ENCODE measurements at places on chromosomes 7 and 10.

DNA sequence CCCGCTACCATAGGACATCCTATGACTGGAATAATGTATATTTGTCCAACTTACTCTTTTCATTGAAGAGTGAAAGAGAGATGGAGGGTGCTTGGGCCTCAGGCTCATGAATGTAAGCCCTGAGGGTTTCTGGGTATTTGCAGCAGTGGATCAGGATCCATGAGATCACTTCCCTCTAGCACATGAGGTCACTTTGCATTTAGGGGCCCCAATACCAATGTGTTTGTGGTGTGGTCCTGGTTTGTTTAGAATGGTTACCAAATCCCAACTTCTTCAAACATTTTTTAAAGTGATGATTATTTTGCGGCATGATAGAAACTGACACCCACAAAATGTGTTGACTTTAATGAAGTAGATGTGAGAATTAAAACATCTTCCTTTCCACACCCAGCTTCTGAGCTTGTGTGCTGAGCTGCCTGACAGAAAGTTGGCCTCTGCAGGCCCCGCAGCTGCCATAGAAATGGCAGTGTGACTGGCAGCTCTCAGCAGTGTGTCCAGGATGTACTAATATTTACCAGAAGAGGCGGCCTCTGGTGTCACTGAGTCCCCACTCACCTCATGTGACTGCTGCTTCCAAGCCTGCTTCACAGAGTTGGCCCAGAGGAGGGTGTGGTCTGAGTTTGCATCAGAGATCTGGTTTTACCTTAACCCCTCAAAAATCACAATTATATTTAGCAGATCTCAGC lies 447.6 kb upstream of the NPVF start:
- no peak for DNase-seq

- DNase-seq: no peak
These were observed 501.9 kb upstream of the SEMA3D start for GRCh38 chr7:85688712-85689111.

DNA sequence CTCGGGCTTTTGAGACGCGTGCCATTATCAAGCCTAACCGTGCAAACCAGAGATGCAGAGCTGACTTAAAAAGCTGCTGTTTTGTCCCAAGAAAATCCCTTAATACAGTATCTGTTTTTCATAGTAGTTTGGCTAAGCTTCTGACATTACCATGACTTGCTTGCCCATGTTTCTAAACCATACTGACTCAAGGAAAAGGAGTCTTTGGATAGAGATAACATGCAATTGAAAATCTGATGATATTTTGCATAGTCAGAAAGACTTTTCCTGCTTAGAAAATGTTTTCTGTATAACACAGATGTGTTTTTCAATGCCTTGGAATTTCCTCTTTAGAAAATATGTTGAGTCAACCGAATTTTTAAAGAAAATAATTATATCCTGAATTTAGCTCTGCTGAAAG lies 21.5 kb upstream of the AKR1E2 start:
- no peak for DNase-seq

DNA sequence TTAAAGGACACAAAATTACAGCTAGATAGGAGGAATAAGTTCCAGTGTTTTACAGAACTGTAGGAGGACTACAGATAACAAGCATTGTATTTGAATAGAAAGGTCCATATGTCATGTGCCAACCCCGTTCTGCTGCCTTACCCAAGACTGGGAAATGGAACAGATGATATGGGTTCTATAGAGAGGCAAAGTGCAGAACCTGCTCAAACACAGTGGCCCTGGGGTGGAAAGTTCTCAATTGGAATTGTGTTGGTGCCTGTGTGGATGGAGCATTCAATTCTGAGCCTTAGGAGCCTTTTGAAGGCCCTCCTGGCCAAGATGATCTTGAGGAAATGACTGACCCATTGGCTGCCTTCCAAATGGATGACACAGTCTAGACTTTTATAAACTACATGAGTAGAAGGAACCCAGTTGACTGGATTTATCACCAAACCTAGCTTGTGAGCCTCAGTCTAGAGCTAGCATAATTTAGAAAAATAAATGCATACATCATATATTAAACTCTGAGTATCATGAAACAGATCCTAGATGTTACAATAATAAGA lies 4.1 kb upstream of the PRSS1 start:
- DNase-seq: no peak

DNA sequence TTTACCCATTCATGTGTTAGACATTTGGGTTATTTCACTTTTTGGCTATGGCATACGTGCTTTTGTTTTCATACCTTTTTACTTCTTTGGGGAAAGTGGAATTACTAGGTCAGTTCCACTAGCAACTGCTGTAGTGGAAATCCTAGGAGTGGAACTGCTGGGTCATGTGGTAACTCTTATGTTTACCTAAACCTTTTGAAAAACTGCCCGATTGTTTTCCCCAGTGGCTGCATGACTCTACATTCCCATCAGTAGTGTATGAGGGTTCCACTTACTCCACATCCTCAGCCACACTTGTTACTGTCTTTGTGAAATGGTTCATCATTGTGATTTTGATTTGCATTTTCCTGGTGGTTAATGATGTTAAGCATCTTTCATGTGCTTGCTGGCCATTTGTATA lies 82.3 kb downstream of the TAX1BP1 start:
- DNase-seq: no peak

DNA sequence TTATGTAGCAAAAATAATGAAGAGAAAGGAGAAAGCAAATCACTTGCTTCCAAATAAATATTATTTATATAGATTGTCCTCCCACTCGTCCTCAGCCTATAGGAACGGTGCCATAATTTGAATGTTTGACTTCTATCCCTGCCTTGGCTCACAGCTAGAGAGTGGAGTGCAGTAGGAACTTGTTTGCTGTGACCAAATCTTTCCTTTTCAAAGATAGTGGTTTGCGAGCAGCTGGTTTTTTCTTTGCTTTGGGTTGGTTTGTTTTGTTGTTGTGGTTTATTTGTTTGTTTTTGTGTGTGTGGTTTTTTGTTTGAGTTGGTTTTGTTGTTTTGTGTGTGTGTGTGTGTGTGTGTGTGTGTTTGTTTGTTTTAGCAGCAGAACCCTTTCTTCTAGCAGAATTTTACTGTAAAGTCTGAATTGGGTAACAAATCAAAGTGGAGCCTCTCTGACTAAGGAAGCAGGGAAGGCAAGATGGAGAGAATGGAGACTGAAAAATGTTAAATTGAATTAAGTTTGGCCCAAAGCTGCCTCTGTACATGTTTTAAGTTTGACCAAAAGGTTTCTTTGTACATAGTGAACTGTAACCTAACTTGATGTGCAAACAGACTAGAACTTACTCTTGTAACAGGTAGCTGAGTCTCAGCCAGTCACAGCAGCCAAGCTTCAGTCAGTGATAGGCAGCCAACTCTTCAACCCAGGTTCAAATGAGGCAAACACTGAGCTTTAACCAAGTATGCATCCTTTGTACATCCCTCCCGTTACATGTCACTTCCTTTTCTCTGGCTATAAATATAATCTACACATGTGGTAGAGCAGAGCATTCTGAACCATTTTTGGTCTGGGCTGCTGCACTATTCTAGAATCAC lies 149.5 kb upstream of the LRGUK start:
- no peak for DNase-seq

DNA sequence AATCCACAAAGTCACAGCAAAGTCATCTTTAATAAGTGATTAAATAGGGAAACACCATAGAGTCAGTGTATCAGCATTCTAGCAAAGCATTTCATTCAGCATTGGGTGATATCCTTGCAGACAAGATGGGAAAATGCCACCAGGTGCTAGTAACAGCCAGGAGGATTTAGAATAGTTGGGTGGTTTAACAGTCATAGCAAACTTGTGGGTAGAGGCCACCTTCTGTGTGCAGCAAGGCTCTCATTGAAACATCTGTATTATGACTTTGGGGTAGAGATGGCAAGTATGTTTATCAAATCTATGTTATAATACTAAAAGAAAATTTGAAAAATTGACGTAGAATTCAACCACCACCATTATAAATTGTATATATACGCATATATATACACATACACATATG lies 26.4 kb upstream of the ADO start:
- DNase-seq: no peak

DNA sequence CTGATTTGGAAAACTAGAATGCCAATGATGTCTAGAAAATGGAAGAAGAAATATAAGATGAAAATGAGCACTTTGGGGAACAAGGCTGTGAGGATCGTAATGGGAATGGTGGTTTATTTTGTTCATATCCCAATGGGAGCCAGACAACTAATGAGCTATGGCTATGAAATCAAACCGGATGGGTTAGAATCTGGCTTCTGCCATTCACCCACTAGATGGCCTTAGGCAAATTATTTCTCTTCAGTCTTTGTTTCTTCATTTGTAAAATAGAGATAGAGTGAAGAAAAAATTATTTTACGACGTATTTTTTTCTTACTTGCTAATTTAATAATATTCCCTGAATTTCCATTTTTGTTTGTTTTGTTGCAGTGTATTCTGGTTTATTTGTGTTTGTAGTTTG lies 572.1 kb upstream of the IGFBP3 start:
- no peak for DNase-seq

GRCh38 chr10:80464557-80465450 lies 10.7 kb downstream of the TSPAN14 start:
- no peak for DNase-seq

DNA sequence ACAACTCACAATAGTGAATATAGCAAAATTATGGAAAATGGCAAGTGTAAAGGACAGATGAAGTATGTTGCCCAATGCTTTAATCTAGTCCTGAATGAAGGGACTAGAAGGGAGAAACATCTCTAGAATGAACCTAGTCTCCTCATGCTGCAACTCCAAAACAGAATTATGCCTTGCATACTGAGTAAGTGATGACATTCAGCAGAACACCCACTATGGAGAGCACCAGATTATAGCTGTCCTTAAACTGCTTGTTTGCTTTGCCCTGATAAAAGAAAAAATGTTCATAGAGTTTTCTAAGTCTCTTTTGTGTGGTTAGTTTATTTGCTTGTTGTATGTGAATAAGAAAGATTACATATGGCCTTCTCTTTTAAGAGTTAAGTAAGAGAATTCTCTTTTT lies 7.8 kb upstream of the HGF start:
- no peak for DNase-seq

- no peak for DNase-seq
These were observed 12.6 kb downstream of the CNNM2 start for GRCh38 chr10:102930720-102931119.

DNA sequence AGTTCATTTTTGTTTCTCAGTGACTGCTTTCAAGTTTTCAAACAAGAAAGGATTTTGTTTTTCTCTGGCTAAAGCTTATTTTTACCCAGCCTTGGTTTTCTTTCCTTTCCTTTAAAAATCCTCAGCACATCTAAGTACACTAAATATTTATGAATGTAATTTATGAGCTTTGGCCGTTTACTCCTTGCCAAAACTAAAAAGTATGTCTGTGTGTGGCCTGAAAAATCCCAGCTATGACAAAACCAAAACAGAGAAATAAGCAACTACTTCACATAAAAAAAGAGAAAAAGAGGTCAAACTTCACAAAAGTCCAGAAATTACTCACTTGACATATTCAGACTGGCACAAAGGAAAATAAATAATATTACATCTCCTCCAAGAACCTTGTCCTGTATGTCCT lies 365.1 kb upstream of the NFE2L3 start:
- DNase-seq: no peak

- DNase-seq: peak; percentile 73
These were observed 73.3 kb upstream of the NFE2L3 start for GRCh38 chr7:26078437-26079336.

DNA sequence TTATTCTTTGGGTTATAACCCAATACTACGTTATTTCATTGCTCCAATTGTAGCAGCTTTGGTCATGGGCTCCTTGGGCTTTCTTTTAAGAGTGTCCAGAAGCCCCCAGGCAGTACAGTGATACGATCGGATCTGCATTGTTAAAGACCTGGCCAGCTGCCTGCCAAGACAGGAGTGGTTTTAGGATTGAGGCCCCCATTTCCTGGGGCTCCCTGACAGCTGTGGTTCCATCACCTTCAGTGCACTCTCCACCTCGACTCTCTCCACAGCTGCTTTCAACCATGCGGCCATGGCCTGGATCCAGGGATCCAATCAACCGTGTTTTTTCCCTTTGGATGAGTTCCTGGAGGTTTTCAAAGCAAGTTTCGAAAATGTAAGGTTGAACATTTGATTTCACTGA lies 123.4 kb upstream of the BTBD16 start:
- DNase-seq: no peak

DNA sequence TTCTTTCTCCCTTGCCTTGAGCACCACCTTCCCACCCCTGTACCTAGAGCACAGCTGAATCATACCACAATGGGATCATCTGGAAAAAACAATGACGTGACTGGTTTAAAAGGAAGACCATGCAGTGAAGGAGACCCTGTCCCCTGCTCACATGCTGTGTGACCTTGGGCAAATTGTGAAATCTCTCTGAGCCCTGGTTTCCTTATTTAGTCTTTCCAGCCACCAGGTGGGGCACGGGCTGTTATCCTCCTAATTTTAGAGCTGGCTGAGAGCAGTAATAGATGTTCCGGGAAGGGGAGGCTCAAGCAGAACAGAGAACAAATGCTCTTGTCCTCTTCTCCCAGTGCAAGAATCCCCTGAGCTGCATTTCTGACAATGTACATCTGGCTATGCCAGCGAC lies 198.3 kb downstream of the RPS24 start:
- no peak for DNase-seq

All from RWPE2 (cell line).